ENCODE measurements at places on chromosomes 2 and 18.

DNA sequence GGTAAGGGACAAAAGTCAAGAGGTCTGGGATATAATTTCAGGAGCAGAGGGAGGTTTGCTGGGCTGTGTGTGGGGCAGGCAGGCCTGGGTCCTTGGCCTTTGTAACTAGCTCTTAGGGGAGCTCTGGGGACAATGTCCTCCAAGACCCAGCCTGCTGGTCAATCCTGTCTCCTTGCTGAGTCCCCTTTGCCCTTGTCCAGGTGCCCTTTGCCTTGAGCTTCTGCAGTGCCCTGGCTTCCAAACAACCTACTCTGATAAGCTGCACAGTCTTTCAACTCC is 30.0 kb upstream of the REEP1 start:
- DNase-seq = no peak

GRCh38 chr2:212414767-212415211 is 123.8 kb downstream of the ERBB4 start:
- DNase-seq = no peak

GRCh38 chr2:20919297-20919800 is 96.4 kb upstream of the LDAH start:
- no peak for DNase-seq

- DNase-seq = no peak
Observed at GRCh38 chr2:239728751-239729150, 296.4 kb downstream of the NDUFA10 start.

DNA sequence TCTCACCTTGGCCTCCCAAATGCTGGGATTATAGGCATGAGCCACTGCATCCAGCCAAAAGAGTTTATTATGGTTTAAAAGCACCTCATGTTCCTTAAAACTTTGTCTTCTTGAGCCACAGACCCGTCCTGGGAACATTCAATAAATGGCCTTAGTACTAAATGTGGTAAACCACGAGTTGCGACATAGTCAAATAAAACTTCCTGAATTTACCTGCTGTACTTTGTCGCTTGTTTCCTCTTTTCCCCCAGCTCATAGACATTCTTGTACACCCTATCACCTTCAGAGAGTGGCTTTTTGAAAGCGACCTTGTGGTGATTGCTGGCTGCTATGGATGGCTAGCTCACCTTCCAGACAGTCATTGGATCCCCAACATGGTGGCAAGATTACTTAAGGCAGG is 310.4 kb downstream of the LRRTM1 start:
- no peak for DNase-seq

GRCh38 chr2:60480089-60480773 is 73.2 kb downstream of the BCL11A start:
- DNase-seq = no peak

- no peak for DNase-seq
Observed at GRCh38 chr2:239689985-239690384, 289.2 kb upstream of the HDAC4 start.

DNA sequence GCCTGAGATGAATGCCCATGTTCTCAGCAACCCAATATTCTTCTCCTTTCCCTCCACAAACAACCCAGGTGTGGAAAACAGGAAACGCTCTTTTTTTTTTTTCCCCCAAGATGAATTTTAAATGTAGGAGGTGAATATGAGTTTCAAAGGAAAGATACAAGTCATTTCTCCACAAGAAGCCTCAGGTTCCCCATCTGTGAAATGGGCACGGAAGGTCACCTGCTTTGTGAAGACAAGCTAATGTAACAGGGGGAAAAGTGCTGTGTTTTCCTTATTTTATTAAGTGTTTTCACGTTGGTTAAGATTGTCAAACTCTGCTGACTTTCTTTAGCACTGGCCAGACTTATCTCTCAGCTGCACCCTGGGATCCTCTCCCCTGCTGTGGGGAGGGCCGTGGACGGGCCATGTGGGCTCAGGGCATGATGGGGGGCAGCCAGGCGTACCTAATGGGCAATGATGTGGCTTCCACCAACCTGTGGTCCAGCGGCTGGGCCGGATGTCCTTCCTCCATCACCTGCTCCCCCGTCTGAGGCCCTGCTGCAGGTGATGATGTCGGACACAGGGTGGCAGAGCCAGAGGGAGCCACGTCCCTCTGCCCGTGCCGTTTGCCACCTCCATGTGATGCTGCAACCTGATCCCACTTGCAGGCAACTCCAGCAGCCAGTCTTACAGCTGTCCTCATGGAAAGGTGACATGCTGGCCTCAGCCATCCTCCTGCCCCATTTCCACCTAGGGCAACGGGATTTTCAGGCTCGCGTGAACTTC is 130.0 kb upstream of the PXDN start:
- DNase-seq = no peak

- DNase-seq = no peak
Observed at GRCh38 chr2:101111262-101111838, 39.8 kb downstream of the TBC1D8 start.

DNA sequence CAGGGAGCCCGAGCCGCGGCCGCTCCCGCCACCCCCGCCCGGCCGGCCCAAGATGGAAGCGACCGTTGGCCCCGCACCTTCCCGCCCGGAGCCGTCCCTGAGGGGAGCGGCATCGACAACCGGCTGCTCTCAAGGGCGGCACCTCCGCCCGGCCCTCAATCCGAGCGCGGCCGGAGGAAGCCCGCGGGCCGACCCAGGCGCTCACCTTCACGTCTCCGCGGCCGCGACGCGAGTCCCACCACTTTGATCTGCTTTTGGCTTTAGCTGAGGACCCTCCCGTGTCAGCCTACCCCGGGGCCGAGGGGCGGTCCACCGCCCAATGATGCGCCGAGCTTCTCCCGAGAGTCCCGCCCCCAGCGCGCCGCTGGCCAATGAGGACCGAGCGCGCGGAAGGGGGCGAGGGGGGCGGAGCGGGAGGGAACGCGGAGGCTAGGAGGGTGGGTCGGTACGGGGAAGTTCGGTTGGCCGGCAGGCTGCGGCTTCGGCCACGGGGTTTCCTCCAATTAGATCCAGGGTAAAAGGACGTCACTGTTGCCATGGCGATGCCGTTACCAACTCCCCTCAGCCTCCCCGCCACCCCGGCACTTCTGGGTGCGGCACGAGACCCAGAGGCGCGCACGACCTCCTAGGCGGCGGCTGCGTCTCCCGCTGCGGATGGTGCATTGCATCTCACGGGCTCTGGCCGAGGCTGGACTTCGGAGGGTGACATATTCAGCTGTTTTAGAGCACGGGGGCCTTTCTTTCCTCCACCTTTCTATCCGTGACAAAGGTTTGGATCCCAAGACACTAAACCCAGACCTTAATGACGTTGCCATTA is at the start of gene YWHAQ:
YWHAQ (minus strand) TSS at position 262 of the 817 bp plus-strand sequence. CDS start 545 bp downstream, outside the sequence.
- peak; percentile 98 for DNase-seq

DNA sequence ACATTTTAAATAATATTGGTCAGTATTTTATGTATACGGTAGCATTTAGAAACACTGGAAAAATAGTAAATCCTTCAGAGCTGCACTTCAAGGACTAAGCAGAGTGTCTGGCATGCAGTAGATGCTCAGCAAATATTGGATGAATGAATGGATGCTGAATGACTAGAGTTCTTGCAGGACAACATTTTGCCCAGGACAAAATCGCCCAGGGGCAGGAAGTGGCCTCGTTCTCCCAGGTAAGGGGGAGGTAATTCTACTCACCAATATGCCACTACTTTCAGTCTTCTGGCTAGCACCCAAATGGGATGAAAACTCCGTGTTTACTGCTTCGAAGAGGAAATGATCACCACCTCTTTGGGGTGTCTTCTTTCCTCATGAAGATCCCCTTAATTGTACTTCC is 4.0 kb upstream of the DGUOK start:
- no peak for DNase-seq

GRCh38 chr18:78972930-78973331 is 6.7 kb upstream of the SALL3 start:
- DNase-seq = no peak

- DNase-seq = no peak
Observed at GRCh38 chr2:201833781-201834180, 27.4 kb downstream of the CDK15 start.

GRCh38 chr2:233974530-233975071 is 57.4 kb downstream of the TRPM8 start:
- DNase-seq = no peak

GRCh38 chr2:36163520-36164254 is 191.9 kb upstream of the CRIM1 start:
- DNase-seq = no peak

GRCh38 chr2:96890726-96891385 is 21.0 kb upstream of the SEMA4C start:
- no peak for DNase-seq

DNA sequence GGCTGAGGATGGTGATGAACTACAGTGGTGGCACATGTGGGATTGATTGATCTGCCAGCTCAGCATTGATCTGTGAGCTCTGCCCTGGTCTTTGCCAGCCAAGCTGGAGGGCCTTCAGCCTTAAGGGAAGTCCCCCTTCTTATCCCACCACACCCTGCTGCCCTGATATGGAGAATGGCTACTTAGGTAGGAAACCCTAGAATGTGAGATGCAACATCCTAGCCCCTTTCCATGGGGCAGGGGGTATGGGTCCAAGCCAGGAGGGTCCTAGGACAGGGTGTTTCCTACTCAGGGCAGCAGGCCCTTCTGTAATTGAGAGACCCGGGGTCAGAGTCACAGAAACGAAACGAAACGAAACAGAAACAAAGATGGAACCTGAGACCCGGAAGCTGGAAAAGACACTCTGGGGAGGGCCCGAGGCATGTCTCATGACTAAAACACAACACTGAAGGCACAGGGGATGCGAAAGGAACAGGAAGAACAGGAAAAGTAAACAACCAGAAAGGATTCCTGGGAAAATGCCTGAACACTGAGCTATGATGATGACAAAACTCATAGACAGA is 16.9 kb upstream of the SULT1C2 start:
- DNase-seq = no peak

- DNase-seq = peak; percentile 58
Observed at GRCh38 chr2:222423632-222424275, 589 bp upstream of the SGPP2 start.

DNA sequence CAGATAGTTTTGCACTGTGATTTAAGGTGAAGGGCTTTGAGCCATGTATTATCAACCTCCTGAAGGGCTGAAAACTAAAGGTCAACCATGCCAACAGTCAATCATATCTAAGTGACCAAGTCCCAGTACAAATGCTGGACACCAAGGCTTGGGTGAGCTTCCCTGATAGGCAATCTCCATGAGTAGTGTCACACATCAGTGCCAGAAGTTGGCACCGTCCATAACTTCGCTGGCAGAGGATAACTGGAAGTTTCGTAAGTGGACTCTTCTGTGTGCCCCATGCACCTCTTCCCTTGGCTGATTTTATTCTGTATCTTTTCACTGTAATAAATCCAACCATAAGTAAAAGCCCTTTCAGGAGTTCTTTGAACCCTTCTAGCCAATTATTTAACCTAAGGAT is 13.2 kb downstream of the REV1 start:
- no peak for DNase-seq

DNA sequence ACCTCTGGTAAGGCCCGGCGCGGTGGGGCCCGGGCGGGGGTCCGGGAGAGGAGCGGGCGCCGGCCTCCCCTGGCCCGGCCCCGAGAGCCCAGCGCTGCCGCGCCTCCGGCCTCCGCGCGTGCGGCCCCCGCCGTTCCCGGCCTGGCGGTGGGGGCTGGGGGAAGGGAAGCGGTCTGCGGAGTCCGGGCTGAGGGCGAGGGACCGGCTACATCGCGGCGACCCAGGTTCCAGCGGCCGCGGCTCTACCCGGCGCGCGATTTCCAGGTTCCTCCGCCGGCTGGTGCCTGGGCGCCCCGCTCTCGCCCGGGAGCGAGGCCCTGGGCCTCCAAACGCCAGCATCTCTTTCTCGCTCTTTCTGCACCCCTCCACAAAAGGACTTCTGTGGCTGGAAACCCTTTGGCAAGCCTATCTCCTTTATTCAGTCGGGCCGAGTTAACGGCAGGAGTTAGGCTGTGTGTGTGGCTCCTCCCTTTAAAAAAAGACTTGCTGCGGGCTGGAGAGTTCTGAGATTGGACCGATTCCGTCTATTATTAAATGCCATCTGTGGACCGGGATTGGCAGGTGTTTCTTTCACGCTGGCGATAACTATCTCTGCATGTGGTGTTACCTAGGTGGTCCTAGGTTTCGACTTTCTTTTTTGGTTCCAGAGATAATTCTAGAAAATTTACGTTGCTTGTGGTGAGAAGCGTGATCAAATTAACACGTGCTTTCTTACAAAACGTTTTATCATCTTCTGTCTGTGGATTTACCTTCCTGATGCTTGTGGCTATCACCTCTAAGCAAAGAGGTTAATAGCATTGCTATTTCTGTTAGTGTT is 592 bp downstream of the ME2 start:
- no peak for DNase-seq

DNA sequence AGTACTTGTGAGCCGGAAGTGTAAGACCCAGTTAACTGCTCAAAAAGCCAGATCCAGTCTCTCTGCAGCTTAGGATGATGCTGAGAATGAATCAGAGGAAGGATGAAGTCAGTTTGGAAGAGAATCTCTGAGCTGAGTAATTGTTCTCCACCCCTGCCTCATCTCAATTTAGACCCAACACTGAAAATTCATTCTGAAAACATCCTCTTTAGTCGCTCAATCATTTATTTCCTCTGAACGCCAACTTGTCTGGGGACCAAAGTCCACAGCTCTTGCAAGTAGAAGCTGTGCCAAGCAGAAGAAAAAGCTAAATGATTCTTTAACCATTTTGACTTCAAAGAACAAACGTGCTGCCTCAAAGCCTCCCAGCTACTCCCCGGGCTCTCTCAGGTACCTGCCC is 177.1 kb upstream of the KLHL29 start:
- no peak for DNase-seq

- no peak for DNase-seq
Observed at GRCh38 chr2:149028377-149028776, 10.1 kb upstream of the LYPD6B start.

DNA sequence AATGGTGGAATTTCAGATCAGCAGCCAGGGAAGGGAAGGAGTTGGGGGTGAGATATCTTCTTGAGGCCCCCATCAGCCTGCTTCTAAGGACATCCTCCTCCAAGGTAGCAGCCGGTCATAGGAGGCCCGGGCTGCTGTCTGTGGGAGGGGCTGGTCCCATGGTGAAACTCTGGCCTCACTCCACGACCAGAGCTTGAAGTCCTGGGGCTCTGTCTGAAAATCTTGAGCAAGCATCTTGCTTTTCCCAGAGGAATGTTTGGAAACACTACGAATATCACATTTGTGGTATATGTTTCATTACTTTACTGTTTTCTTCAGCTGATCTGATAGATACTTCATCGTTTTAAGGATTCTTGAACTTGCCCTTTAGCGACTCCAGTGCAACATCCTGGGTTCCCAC is 103.7 kb downstream of the CTAGE1 start:
- DNase-seq = no peak

GRCh38 chr2:151947813-151948165 is 119.6 kb upstream of the ARL5A start:
- no peak for DNase-seq
